Islet precursor cell (in vitro differentiated cells): ENCODE measurements at places on chromosomes 3 and 15.

- no peak for DNase-seq
These were observed 116.8 kb downstream of the SEMA6D start for GRCh38 chr15:47834093-47834492.

DNA sequence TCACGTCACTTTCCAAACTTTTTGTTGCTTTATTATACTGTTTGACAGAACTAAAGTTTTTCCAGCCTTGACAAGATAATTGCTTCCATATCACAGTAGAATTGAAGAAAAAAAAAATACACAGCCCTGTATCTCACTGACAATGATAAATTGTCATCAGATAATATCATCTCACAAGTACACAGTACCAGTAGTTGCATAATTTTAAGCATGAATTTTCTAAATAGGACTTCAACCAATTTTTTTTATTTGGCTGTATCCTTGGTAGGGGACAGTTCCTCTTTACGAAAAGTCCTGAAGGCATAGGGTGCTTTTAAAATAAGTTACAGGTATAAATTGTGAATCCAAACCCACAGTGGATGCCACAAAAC, 230.7 kb downstream of the ATP8B4 start:
- no peak for DNase-seq

DNA sequence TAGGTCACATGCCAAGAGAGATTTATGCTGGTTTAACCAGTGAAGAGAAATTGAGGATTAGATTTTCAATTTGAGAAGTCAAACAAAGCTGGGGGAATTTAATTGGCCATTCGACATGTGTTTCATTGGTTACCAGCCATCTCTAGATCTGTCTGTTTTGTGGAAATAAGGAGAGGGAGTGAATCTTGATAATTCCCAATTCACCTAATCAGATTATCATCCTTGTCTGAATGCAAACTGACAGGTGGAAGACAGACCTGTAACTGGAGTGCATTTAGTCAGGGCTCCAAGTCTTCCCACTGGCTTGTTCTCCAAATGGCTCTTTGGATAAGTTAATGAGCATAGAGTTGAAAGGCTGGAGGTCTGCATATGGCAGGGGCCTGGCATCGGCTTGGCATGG, 1049.3 kb downstream of the NTRK3 start:
- DNase-seq: no peak

GRCh38 chr3:11532931-11533391, 110.8 kb downstream of the VGLL4 start:
- DNase-seq: no peak

- no peak for DNase-seq
These were observed 178.3 kb downstream of the SUCNR1 start for GRCh38 chr3:152051501-152052404.

- DNase-seq: peak; percentile 65
These were observed at the start of gene GPR27 for GRCh38 chr3:71753701-71754609. TSS of gene GPR27 (plus strand) at chr3:71753855. CDS start at chr3:71754050, 195 bp downstream.

- no peak for DNase-seq
These were observed 91.6 kb upstream of the CBLB start for GRCh38 chr3:105960381-105960780.

DNA sequence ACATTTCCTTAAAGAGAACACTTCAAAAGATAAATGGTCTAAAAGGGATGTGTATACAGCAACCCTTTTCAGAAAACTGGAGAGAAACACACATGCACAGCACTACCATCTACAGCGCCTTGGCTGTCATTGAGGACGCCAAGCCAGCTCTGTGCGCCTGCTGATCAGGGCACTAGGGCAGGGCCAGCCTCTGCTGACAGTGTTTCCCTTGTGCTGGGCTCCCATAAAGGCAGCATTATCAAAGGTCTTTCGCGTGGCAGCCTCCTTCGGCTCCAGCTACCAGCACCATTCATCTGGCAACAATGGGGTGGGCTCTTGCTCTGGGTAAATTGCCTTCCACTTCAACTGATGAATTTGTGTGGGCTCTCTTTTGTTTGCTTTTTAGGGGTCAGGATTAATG, 53.4 kb downstream of the LDHAL6B start:
- no peak for DNase-seq

DNA sequence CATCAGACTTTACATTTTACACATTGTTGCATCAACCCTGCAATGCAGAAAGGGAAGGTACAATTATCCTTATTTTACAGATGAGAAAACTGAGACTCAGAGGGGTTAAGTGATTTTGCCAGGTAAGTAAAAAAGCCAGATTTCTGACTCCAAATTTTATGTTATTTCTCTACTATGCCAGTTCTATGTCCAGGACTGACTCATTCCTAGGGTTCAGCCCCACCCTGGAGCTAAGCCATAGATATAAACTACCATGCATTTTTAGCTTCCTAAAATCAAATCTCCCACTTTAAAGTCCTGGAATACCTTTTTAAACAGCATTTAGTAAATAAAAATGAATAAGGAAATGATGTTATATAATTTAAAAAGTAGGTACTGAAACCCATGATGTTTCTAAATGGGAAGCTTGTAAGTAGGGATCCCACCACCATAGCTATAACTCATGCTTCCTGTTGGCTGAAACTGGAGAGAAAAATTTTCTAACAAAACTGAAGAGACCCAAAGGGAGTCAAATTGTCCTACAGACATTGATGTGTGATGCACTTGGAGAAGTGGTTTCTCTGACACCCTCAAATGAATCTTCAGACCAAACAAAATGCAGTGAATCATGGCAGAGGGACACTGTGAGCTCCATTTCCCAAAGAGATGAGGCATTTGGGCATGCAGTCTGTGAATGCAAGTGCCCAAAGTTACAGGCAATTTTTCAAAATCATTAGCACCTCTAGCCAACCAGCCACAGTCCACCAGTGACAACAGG, 301.7 kb upstream of the UMPS start:
- DNase-seq: no peak
